ENCODE measurements at places on chromosomes 3 and 15.
A peak's percentile ranks its signal among the peaks of the same experiment; 100 is the strongest.

- DNase-seq, result peak; percentile 45
These were observed 63.2 kb downstream of the AKAP13 start for GRCh38 chr15:85443593-85444087.

GRCh38 chr15:25433118-25433865, 5.5 kb downstream of the UBE3A start:
- peak; percentile 44 for DNase-seq

- DNase-seq, result no peak
These were observed 12.5 kb upstream of the CMSS1 start for GRCh38 chr3:99805160-99805559.

GRCh38 chr3:54570008-54570407, 357.9 kb downstream of the LRTM1 start:
- DNase-seq, result no peak

Measured in EH (cell line).